Panc1 (cell line): ENCODE measurements at places on chromosomes 12 and 14.

DNA sequence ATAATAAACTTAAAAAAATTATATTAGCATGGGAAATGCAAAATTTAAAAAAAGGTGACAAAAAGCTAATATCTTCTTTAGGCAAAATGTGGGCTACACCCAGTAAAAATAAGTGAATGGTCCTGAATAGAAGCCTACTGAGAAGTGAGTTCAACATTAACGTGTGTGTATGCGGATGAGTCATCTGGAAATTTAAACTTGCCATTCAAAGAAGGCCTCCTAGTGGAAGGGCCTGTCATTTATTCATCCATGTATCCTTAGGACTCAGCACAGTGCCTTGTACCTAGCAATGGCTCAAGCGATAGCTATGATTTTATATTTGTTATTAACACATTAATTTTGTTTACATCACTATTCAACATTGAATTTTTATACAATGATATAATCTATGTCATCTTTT lies 226.2 kb downstream of the NUBPL start:
- DNase-seq = no peak

- DNase-seq = no peak
Observed at GRCh38 chr12:7479771-7480170, 23.8 kb downstream of the CD163 start.

DNA sequence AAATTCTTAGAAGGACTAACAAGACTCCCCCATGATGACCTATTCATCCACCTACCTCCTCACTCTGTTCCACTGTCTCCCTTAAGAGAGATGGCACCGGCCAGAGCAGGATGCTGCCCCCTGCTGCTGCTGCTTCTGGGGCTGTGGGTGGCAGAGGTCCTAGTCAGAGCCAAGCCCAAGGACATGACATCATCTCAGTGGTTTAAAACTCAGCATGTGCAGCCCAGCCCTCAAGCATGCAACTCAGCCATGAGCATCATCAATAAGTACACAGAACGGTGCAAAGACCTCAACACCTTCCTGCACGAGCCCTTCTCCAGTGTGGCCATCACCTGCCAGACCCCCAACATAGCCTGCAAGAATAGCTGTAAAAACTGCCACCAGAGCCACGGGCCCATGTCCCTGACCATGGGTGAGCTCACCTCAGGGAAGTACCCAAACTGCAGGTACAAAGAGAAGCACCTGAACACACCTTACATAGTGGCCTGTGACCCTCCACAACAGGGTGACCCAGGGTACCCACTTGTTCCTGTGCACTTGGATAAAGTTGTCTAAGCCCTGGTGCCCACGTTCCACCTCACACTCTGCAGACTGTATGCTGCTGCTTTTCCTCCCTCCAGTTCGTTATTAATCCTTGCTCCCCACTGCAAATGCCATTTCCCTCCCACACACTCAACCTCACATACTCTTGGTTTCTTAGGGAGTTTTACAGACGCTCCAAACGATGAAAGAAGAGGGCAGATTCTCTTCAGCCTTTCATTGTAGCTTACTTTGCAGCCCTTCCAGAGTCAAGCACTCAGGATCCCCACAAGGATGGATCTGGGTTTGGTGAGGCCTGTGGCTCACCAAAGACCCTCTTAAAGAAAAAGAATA lies at the start of gene RNASE8:
Gene RNASE8, plus strand, starts transcription at position 20 of the 873 bp plus-strand sequence. Its CDS starts 71 bp downstream, at position 91.
- DNase-seq = no peak

- DNase-seq = no peak
Observed at GRCh38 chr12:40028296-40028695, 77.6 kb downstream of the SLC2A13 start.

DNA sequence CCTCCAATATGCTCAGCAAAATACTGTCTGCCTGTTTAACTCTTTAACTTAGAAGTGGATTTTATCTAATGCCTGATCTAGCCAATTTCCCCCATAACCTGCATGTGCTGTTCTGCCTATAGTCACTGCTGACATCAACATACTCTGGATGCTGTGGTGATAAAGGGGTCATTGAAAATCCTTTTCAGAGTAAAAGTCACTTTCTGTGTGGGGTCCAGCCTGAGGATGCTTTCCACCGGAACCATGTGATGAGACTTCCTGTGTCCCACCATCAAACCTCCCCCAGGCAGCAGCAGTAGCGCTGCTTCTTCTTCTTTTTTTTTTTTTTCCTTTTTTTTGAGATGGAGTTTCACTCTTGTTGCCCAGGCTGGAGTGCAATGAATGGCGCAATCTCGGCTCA lies 607.0 kb downstream of the BCL11B start:
- DNase-seq = no peak

DNA sequence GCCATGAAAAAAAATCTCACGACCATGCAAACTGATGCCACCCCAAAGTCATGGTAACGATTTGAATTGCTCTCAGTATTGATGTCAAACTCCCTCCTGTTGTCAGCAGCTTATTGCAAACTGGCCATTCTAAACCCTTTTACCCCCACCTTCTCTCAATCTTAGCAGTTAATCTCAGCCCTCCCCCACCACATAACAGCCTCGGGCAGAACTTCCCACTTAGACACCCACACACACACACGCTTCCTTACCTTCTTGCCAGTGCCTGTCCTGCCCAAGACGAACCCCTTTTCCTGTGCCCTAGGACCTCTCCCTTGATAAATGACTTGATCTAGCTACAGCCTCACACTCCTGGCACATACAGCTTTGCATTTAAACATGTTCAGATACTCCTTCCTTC lies 56.6 kb downstream of the GPATCH2L start:
- no peak for DNase-seq

DNA sequence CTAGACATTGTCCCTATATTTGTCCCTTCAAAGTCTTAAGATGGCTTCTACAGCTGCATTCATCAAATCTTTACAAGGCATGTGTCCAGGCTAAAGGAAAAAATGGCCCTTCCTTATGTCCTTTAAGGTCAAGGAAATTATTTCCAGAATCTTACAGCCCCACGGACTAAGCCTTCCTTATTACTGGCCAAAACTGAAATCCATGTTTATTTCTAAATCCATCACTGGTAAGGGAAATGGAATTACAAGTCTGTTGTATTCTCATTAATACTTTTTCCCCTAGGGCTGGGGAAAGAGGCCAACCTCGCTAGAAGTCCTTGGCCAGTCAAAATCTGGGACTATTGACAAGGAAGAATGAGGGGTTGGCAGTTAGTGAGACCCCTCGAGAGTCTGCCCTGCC lies 252.5 kb downstream of the TMEM132C start:
- DNase-seq = no peak
